GM19239 (cell line): ENCODE measurements at places on chromosomes 2 and 18.

GRCh38 chr2:11773747-11774525, 27.5 kb downstream of the LPIN1 start:
- DNase-seq, result no peak

DNA sequence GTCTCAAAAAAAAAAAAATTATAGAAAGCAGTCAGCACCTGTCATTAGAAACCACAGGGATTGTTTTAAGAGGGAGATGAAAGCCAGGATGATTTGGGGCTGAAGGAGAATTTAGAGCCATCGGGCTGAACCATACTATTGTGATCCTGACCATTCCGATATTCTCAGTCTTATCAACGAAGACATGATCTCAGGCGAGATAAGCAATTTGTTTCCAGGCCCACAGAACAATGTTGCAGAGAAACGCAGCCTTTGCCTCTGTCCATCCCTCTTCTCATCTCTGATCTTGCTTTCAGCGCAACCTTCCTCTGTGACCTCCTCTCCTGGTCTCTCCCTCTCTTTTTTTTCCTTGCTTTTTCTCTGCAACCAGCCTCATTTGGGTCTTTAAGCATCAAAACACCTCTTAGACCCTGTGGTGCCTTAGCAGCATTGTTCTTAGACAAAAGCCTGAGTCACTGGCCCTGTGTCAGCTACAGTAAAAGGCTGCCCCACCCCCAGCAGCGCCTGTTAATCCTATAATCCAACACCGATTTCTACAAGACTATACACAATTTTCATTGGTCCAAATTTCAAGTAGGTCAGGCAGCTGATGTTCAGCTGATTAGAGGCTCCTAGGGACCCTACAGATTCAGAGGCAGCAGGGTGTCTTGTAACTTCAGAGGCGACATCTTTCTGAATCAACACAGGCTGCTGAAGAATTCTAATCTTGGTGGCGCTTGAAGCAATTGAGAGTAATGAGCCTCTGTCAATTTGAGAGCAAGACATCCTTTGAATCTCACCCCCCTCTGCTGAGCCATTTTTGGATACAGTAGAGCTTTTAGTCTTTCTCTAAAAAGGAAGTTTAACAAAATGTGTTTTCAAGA, 206.0 kb downstream of the NCK2 start:
- DNase-seq, result no peak

- no peak for DNase-seq
Measured at GRCh38 chr2:121905201-121905600, 149.8 kb downstream of the TSN start.

- no peak for DNase-seq
Measured at GRCh38 chr2:193845604-193846003, 1650.9 kb upstream of the TMEFF2 start.

- DNase-seq, result no peak
Measured at GRCh38 chr2:155218292-155218924, 519.9 kb downstream of the KCNJ3 start.

- no peak for DNase-seq
Measured at GRCh38 chr18:22813648-22814328, 119.3 kb upstream of the RBBP8 start.

DNA sequence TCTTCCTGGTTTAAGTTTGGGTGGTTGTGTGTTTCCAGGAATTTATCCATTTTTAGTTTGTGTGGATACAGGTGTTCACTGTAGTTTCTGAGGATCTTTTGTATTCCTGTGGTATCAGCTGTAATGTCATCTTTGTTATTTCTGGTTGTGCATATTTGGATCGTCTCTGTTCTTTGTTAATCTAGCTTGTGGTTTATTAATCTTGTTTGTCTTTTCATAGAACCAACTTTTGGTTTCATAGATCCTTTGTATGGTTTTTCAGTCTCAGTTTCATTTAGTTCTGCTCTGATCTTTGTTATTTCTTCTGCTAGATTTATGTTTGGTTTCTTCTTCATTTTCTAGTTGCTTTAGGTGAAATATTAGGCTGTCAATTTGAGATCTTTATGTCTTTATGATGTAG, 202.4 kb upstream of the ZSWIM2 start:
- no peak for DNase-seq

- DNase-seq, result no peak
Measured at GRCh38 chr18:79092874-79093273, 23.7 kb downstream of the ATP9B start.

GRCh38 chr18:32258558-32259204, 68.8 kb downstream of the MEP1B start:
- no peak for DNase-seq

- no peak for DNase-seq
Measured at GRCh38 chr2:207012461-207012860, 73.1 kb downstream of the CPO start.

DNA sequence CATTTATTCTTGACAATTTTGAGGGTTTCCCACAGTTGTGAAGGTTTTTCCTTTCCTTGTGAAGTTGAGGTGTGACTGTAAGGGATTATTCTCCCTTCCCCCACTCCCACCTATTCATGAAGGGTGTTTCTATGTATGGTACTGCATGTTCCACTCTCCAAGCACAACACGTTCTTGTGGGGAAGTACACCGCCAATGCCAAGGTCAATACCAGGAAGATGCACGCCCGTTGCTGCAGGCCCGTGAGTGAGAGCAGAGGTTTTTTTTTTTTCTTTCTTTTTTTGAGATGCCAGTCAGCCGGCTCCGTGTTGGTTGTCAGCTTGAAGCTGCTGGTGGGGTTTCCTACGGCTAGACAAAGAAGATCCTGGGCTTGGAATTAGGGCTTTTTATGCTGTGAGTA, 38.6 kb upstream of the EPHA4 start:
- DNase-seq, result no peak

DNA sequence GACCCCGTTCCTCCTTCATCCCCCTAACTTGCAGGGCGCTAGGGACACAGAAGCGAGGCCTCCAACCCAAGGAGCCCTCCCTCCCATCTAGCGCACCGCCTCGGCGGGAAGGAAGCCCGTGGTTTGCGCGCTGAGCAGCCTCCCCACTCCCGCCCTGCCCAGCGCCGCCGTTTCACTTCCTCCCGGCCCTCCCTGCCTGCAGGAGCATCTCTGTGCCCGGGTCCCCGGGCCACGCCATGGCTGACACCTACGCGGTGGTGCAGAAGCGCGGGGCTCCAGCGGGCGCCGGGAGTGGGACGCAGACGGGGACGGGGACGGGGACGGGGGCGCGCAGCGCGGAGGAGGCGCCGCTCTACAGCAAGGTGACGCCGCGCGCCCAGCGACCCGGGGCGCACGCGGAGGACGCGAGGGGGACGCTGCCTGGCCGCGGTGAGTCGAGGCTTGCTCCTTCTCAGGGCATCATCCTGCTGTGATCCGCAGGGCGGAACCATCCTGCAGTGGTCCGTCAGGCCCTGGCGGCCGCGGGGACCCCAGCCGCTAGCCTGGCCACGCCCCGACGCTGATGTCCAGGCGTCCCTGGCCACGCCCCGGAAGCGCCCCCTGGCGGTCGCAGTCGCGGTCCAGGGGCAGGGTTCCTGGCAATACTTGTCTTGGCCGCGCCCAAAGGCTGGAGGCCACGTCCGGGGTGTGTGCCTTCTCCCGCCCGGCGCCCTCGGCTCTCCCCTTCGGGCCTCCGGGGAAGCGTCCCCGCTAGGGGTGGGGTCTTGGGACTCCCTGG, 16.4 kb downstream of the PTPN18 start:
- DNase-seq, result peak; percentile 73

- no peak for DNase-seq
Measured at GRCh38 chr2:188726626-188727247, 247.4 kb upstream of the COL3A1 start.

DNA sequence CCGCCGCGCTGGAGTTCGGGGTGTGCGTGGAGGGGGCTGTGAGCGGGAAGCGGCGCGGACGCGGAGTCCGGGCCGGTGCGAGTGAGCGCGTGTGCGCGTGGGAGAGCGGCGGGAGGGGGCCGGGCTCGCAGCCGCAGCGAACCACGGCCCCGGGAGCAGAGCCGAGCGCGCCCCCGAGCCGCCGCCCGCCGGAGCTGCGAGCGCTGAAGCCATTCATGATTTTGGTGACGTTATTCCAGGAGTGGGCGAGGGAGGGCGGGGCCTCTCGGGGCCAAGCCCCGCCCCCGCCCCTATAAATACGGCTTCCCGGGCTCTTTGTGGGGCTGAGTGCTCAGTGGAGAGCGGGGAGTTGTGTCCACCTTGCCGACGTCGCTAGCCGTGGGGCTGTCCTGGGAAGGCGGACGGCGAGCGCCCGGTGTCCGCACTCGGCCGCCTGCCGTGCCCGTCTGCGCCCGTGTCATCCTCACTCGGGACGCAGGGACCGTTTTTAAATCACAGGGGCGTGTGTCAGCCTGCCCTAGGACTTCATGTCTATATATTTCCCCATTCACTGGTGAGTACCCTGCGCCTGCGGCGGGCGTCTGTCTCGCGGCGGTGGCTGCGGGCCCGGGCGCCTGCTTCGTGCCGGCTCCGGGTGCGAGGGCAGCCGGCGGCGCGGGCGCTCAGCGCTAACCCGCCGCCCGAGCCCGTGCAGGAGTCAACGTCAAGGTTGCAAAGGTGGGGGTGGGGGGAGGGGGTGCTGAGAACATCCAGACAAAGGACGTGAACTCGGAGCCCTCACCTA, at the start of gene LBH:
Gene LBH, plus strand, starts transcription at position 323 of the 784 bp plus-strand sequence. Its CDS starts 205 bp downstream, at position 528.
- DNase-seq, result peak; percentile 69

DNA sequence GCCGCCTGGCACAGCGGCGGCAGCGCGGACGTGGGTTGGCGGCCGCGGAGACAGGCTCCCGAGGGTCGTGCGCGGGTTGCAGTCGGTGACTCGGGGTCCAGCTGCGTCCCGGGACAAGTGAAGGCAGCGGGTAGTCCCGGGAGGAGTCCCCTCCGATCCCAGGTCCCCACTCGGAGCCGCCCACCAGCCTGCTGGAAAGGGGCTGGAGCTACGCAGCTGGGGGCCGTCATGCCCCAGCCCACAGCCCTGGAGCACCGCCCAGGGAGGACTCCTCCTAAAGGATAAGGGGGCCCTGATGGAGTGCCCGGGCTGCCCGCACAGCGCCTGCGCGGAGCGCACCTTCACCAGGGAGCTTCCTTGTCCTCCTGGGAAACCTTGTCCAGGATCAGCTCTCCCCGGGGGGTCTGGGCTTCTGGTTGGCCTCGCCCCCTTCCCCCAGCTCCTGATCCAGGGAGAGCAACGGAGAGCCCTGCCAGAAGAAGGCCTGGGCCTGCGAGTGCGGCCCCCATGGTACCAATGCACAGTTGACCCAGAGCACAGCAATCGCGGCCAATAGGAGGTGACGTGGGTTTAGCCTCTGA, 25.9 kb upstream of the ALPP start:
- no peak for DNase-seq
